ENCODE measurements at places on chromosomes 12 and 14. TPM values are rescaled to one million over a fixed set of nuclear protein-coding genes. Genes with fewer than 3 reads are reported as not detected.

Gene BIN2
- not detected for total RNA-seq

Gene TEX52
- total RNA-seq = not detected

Gene GPD1
- 0.69 TPM for total RNA-seq

Gene FGF6
- total RNA-seq = not detected

Gene MRPL42
- total RNA-seq = 139 TPM

Gene STXBP6
- total RNA-seq = 0.17 TPM

Gene KLRB1
- not detected for total RNA-seq

Measured in renal cortical epithelial cell (primary cell).